Activated naive CD8-positive, alpha-beta T cell treated with anti-CD3 and anti-CD28 coated beads, Interleukin-2, amount 50 U/mL, for 16 hours (primary cell): ENCODE measurements at places on chromosomes 5 and 9.

DNA sequence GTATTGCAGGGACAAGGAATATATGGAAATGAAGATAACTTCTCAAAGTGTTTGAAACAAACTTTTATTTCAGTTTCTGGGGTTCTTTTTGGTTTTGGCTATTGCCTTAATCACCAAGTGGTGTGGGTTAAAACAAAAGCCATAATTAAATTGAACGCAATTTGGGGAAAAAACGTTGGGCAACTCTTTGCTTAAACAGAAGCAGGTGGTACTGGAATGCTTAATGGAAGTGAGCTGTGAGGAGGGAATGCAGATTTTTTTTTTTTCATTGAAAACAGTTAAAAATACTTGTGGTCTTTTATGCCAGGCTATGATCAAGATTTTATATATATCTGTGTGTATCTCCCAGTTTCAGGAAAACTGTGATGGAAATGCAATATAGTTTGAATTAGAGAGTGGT, 195.7 kb upstream of the TUT7 start:
- no peak for DNase-seq

GRCh38 chr5:107516452-107517184, 154.1 kb downstream of the EFNA5 start:
- no peak for DNase-seq

GRCh38 chr9:33813712-33814641, 3.0 kb upstream of the UBE2R2 start:
- DNase-seq = no peak

DNA sequence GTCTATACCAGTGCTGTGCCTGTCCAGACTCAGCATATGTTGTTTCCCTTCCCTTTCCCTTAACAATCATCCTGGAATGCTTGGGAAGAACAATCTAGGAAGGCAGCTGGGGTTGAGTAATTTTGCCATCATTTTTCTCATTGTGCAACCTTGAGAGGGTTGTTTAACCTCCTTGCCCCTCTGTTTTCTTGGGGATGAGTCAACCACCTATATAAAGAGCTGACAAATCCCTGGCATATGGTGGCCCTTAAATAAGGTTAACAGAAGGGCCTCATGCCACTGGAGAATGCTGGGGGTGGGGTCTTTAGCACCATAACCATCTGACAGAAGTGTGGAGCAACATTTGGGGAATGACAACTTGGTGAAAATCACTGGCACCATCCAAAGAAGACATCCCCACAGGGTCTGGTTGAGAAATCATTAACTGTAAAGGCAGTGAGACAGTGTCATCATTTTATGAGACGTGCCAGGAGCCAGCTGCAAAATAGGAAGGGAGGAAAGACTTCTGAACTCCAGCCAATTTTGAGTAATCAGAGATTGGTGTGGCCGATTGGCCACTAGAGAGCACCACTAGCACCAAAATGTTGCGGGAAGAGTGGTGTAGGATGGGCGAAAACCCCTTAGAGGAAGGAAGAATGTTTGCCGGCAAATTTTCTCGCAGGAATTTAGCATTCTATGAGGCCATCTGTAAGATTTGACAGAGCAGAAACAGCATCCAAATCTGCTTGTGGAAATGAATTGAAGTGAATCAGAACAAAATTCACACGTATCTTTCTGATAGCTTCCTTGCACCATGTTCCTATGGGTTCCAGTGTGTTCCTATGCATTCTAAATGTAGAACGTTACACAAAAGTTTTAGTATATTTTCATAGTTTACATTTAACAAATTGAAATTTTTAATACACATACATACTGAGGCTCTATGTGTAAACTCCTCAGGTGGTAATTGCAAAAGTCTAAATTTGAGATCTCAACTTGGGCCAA, 113.8 kb downstream of the MSX2 start:
- no peak for DNase-seq

DNA sequence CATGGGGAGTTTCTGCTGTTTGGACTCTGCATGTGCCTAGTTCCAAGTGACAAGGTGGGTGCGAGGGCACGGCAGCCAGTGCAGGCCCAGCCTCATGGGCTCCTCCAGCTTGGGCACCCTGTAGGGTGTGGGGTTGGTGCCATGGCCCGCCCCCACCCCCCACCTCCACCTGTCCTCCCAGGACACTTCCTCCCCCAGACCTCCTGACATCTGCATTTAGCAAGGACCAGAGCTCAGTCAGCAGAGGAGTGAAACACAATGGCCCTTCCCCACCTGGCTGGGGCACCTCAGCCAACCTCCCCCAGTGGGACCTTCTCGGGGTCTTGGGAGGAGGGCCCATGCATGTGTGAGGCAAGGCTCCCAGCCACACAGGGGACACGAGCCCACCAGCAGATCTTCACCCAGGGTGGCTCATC, 1.9 kb upstream of the NKD2 start:
- DNase-seq = no peak

- no peak for DNase-seq
Observed at GRCh38 chr5:54017580-54017979, 292.8 kb downstream of the ARL15 start.

GRCh38 chr9:101479338-101480030, 43.9 kb upstream of the ALDOB start:
- DNase-seq = no peak

GRCh38 chr5:65721050-65721719, 724 bp downstream of the SGTB start:
- no peak for DNase-seq

GRCh38 chr5:125317536-125317995, 571.1 kb upstream of the ZNF608 start:
- DNase-seq = no peak

DNA sequence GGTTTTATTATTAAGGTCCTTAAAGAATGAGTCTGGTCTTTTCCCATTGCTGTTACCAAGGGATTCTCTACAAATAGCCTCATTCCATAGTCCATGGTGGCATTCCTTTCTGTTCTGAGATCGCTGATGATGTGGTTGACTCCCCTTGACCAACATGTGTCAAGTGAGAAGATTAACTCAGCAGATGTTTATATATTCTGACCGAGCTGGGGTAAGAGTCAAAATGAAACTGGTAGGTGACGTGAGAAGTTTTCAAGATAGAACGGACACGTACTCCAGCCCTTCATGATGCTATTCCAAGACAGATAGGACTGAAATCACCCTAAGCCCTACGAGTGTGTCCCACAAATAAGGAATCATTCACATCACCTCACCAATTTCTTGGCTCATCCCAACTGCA, 155.5 kb upstream of the WWC1 start:
- no peak for DNase-seq

GRCh38 chr5:110048491-110048890, 358.8 kb downstream of the MAN2A1 start:
- no peak for DNase-seq

DNA sequence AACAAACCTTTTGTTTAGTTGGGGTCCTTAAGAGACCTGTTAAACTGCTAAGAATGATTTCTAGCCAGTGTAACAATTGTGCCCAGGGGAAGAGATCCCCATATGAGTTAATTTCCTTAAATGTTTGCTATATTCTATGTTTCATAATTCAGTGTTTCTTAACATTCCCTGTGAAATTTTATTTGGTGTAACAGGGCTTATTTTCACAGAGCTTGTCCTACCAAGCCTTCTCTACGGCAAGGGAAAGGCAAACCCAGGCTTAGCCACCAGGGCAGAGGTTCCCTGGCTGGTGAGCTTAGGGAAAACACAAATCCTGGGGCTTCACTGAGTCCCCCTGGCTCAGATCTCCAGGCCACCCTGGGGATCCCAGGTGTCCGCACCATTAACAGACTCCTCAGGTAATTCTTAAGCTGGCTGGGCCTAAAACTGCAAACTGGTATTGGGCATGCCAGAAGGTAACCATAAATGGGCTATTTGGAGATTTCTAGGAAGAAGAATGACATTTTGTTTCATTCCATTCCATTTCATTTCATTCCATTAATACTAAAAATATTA, 17.0 kb upstream of the LCP2 start:
- DNase-seq = no peak

DNA sequence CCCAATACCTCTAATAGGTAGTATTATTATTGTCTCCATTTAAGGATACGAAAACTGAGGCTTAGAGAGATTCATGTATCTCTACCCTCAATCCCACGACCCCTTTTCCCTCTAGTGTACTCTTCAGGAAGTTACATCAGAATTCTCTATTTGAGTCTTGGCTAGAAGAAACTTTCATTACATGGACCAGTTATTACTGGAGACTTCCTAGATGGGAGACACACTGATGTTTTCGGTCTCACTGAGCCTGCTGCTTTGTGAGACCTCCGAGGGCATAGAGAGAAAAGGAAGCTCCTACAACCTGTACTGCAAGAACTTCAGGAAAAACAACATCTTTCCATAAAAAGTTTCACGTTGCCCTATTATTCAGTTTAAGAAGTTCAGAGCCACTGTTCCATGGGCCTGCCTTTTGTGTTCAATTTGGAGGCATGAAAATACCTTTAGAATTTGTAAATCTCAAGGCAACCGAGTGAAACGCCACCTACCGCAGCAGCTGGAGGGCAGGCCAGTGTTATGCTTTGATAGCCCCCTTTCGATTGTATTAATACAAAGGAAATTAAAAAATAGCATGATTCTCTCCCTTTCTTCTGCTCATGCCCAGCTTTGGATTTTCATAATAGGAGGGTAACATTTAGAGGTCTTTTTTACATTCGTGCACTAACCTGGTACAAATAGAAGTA, 223.3 kb downstream of the EBF1 start:
- DNase-seq = no peak

DNA sequence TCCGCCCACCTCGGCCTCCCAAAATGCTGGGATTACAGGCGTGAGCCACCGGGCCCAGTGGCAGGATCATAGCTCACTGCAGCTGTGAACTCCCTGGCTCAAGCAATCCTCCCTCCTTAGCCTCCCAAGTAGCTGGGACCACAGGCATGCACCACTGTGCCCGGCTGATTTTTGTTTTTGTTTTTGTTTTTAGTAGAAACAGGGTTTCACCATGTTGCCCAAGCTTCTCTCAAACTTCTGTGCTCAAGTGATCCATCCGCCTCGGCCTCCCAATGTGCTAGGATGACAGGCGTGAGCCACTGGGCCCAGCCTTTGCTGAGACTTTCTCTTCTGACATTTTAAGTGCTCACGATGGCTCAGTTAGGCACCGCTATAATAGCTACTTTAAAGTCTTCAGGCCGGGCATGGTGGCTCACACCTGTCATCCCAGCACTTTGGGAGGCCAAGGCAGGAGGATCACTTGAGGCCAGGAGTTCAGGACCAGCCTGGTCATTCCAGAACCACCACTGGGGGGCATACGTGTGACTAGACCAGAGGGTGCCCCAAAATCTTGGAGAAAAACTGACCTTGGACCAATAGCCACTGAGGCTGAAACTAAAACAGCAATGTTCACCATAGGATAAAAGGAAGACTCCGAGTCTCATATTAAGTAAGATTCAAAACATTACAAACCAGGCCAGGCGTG, 3.1 kb upstream of the ENTPD8 start:
- DNase-seq = no peak

GRCh38 chr5:81779125-81779915, 28.4 kb upstream of the SSBP2 start:
- DNase-seq = no peak

- DNase-seq = no peak
Observed at GRCh38 chr5:172445866-172446265, 8.5 kb downstream of the SH3PXD2B start.

DNA sequence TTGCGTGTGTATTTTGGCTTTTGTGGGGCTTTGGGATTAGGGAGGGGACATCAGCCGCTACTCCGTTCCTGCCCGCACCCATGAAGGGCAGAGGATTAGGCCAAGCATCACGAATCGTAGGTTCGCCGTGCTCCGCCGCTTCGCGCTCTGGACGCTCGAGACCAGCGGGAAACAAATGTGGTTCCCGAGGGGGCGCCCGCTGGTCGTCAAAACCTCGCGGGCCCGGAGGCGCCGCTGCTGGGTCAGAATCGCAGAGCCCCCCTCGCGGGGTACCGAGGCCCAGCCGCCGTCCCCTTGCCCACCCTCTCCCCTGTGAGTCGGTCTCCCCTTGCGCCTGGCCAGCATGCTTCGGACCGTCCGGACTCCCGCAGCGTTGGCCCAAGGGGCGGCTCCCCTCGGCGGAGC, 2.3 kb upstream of the PAX5 start:
- no peak for DNase-seq

DNA sequence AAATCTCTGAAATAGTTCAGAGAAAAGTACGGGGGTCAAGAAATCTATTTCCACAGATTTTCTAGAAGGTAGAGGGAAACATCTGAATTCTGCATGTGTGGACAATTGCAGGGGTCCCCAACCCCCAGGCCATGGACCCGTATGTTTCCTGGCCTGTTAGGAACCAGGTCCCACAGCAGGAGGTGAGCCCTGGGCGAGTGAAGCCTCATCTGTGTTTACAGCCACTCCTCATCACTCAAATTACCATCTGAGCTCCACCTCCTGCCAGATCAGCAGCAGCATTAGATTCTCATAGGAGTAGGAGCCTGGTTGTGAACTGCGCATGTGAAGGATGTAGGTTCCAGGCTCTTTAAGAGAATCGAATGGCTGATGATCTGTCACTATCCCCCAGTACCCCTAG, 200.5 kb upstream of the EDIL3 start:
- no peak for DNase-seq

DNA sequence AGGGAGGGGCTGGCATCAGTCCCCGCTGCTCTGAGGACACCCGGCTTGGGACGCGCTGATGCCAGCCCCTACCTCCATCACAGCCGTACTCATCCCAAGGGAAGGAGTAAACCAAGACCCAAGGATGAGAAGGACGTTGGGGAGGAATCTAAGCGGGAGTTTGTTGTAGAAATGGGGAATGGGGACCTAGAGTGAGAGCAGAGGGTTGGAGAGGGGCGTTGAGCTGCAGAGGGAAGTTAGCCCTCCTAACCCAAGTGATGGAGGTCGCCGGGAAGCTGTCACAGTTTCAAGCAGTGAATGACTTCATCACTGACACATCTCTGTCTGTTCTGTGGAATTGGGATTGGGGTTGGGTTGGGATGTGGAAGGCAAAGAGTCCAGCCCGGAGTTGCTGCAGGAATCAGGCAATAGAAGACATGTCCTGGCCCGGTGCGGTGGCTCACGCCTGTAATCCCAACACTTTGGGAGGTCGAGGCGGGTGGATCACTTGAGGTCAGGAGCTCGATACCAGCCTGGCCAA, 759 bp upstream of the SUSD1 start:
- no peak for DNase-seq

GRCh38 chr9:29769019-29769418, 2195.7 kb upstream of the C9orf72 start:
- no peak for DNase-seq
